ENCODE measurements at places on chromosomes 7 and 10. TPM values are rescaled to one million over a fixed set of nuclear protein-coding genes. Genes with fewer than 3 reads are reported as not detected.

The ASAH2 gene
- total RNA-seq: 4.6 TPM

The GHRHR gene
- 0.65 TPM for total RNA-seq

The TAS2R41 gene
- total RNA-seq: not detected

The NPTX2 gene
- 114 TPM for total RNA-seq

The CCDC3 gene
- 0.83 TPM for total RNA-seq

The NYAP1 gene
- 1.2 TPM for total RNA-seq

The SPRN gene
- total RNA-seq: 4.3 TPM

The OPN1SW gene
- 0.27 TPM for total RNA-seq

The MYPN gene
- total RNA-seq: 0.35 TPM

The ARHGEF35 gene
- total RNA-seq: 0.27 TPM

The AKR1C1 gene
- 4.9 TPM for total RNA-seq

The LRRC18 gene
- total RNA-seq: 0.18 TPM

The FKBP6 gene
- total RNA-seq: 0.24 TPM

The C10orf67 gene
- total RNA-seq: not detected

The MINPP1 gene
- 19.1 TPM for total RNA-seq

The LAMB1 gene
- total RNA-seq: 552 TPM

The IL15RA gene
- total RNA-seq: 29.9 TPM

The CDK6 gene
- 27.1 TPM for total RNA-seq

The TMEM139 gene
- total RNA-seq: 1.8 TPM

The NCAPG2 gene
- total RNA-seq: 3.7 TPM

The GBF1 gene
- 28.4 TPM for total RNA-seq

The CCDC71L gene
- total RNA-seq: 15.7 TPM

The PRSS2 gene
- not detected for total RNA-seq

The CLRN3 gene
- total RNA-seq: not detected

The LRRN3 gene
- 54.3 TPM for total RNA-seq

The KCP gene
- 0.36 TPM for total RNA-seq

The HYAL4 gene
- not detected for total RNA-seq

The RELN gene
- total RNA-seq: 26.8 TPM

The SPDYE8 gene
- 0.27 TPM for total RNA-seq

The MNX1 gene
- total RNA-seq: 10.9 TPM

The SFTPD gene
- total RNA-seq: 0.44 TPM
